Stimulated activated naive CD8-positive, alpha-beta T cell treated with anti-CD3 and anti-CD28 coated beads, Interleukin-15, amount 100 ng/mL, for 72 hours (primary cell): ENCODE measurements at places on chromosomes 16 and 17.

DNA sequence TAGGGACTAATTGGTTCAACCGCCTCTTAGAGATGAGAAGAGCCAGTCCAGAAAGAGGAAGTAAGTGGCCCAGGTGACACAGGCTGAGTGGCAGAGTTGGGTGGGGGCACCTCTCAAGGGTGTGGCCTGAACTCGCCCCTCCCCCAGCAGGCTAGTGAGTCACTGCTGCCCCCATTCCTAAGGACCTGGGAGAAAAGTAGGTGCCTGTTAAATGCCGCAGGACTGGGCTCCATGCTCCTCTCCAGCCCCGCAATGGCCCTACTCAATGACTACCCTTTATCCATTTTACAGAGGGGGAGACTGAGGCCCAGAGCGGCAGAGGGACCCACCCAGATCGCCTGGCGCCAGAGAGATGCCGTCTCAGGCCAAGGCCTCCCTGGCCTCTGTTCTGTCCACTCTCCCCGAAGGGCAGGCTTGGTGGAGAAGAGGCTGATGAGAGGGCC lies 8.1 kb downstream of the TMEM235 start:
- no peak for DNase-seq

DNA sequence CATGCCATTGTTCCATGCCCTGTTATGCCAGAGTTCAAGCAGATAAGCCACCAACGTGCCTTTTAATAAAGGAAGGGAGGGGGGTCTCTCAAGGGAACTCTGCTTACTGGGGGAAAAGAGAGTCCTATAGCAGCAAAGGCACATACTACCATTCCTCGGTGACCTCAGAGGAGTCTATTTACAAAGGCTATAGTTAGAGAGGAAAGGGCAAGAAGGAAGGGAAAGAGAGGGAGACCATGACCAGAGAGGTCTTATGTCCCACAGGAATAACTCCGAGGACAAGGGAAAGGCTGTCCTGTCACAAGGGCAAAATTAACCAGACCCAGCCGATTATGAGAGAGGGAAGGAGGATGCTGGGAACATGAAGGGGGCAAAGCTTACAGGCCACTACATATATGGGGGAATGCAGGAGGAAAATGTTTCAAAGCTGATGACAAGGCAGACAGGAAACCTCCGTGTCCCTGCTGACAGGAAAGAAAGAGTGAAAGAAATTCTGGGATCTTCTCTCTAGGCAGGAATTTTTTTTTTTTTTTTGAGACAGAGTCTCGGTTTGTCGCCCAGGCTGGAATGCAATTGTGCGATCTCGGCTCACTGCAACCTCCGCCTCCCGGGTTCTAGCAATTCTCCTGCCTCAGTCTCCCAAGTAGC lies 51.5 kb downstream of the HIC1 start:
- DNase-seq, result no peak

DNA sequence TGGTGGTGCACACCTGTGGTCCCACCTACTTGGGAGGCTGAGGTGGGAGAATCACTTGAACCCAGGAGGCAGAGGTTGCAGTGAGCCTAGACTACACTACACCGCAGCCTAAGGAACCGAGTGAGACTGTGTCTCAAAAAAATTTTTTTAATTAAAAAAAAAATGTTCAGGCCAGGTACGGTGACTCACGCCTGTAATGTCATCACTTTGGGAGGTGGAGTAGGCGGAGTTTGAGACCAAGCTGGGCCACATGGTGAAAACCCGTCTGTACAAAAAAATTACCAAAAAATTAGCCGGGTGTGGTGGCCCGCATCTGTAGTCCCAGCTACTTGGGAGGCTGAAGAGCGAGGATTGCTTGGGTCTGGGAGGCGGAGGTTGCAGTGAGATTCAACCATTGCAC lies 3.6 kb upstream of the FAM222B start:
- no peak for DNase-seq

DNA sequence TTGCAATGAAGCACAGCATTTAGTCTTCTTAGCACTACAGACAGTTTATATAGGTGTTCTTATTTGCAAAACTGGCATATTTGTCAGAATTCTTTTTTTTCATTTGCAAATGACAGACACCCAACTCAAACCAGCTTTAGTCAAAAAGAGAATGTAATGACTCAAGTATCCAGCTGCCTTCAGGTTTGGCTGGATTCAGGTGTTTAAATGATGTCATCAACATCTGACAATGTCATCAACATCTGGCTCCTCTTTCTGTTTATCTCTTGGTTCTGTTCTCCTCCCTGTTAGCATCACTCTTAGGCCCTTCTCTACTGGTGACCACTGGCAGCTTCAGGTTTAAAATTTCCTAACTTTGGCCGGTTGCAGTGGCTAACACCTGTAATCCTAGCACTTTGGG lies 18.9 kb downstream of the TMC5 start:
- no peak for DNase-seq

GRCh38 chr17:73309727-73310596 lies 1.8 kb downstream of the CDC42EP4 start:
- DNase-seq, result no peak

GRCh38 chr16:82867485-82867884 lies 240.7 kb downstream of the CDH13 start:
- DNase-seq, result no peak

- peak; percentile 49 for DNase-seq
Observed at GRCh38 chr17:28570716-28571360, 486 bp downstream of the PIGS start.

DNA sequence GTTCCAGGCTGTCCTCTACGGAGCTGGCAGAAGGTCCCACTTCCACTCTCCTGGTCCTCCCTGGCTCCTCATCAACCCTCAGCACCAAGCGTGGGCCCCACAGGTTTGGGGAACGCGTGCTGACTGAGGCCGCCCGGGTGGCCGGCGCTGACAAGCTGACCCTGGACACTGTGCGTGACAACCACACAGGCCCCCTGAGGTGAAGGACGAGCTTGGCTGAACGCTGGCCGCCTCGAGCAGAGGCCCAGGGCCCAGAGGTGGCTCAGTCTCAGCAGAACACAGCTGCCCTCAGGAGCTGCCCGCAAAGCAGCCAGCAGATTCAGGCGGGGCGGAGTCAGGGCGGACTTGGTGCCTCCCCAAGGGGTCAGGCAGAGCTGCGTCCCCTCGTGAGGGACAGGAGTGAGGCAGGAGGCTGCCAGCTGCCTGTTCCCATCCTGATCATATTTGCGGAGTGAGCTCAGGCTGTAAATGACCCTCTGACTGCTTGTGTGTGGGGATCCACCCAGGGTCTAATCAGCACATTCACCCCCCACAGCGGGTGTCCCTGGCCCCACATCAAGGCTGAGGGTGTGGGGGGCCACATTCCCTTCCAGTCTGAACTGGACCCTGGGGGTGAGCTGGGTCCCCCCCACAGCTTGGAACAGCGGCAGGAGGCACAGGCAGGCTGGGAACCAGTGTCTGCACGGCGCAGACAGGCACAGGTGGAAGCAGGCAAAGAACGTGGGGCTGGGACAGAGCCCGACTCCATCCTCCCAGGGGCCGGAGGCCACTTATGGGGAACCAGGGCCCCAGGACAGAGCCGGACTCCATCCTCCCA lies 105.1 kb upstream of the METRNL start:
- DNase-seq, result no peak

DNA sequence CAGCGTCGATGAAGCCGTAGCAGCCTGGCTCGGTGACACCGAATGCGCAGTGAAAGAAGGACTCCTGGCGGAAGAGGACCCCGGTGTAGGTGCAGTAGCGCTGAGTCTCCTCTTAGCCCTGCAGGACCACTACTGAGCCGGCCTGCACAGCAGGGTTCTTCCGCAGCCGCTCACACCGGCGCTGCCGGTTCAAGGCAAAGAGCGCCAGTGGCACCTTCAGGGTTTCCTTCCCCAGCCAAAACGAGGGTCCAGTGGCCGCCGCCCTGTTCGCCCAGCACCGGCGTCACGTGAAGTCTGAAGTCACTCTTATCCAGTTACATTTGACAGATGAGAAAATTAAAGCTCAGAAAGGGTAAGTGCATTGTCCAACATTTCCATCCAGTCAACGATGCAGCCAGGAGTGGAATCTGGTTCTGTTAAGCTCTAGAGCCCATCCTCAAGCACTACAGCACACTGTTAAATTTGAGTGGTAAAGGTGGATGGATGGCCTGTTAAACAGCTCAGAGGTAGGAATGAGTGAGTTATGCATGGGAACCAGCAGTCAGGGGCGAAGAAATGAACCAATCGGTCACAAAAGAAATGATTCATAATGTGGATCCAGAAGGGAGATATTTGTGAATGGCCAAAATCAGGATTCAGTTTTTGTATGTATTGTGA lies 50.2 kb upstream of the SMIM36 start:
- DNase-seq, result no peak

DNA sequence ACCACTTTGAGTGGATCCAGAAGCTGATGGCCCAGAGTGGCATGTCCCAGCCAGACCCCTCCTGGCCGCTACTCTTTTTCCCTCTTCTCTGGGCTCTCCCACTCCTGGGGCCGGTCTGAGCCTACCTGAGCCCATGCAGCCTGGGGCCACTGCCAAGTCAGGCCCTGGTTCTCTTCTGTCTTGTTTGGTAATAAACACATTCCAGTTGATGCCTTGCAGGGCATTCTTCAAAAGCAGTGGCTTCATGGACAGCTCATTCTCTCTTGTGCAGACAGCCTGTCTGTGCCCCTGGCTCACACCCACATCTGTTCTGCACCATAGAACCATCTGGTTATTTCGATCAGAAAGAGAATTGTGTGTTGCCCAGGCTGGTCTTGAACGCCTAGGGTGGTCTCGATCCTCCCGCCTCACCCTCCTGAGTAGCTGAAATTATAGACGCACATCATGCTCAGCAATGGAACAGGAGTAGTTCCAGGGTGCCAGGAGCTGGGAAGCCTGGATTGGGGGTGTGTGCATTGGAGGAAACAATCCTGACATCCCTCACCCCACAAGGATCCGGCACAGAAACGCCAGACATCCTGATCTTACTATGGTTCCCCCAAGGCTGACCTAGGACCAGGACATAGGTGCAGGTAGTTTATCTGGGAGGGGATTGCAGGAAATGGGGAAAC lies 4.6 kb downstream of the PRSS21 start:
- no peak for DNase-seq

DNA sequence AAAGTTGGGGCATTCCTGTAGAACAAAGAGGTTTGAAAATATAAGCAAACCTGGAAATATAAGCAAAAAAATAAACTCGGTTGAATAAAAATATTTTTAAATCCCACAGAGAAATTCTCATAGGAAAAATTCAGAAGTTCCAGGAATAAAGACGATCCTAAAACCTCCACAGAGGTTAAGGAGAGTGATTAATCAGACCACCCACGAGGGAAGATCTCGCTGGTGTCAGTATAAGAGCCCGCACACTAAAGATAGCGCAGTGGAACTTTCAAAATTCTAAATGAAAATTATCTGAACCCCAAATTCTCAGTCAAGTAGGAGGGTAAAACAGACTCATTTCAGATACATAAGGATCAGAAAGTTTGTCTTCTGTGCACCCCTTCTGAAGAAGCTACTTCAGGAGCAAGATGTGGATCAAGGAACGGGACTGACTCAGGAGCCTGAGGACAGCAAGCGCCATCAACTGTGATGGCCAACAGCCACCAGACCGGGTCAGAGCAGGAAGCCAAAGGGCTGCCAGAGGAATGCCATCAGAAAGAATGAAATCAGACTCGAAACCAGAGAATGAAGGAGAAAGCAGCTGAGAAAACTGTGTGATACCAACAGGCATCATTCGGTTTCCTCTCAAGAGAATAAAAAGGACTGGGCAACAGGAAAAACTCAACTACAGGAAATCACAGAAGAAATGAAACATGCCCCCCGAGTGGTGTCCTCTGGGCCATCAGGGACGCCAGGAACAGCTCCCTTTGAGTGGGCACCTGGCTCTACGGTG lies 66.9 kb downstream of the CYTH1 start:
- no peak for DNase-seq

- DNase-seq, result no peak
Observed at GRCh38 chr17:48270899-48271298, 159.1 kb downstream of the SKAP1 start.

DNA sequence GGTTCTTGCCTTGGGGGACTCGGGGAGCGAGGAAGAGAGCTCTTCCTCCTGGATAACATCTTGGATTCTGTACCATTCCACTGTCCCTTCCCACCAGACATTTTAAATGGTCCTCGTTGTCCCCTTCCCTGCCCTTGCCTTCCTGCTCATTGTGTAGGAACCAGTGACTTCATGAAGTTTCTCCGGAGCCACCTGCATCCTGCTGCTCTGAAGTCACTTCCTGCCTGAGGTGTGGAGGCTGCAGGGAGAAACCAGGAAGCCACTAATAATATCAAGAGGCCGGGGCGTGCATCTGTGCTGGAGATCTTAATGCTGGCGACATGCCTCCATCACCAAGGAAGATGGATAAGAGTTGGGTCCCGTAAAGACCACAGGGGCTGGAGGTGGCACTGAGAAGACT lies 6.2 kb upstream of the SLC16A13 start:
- peak; percentile 55 for DNase-seq

DNA sequence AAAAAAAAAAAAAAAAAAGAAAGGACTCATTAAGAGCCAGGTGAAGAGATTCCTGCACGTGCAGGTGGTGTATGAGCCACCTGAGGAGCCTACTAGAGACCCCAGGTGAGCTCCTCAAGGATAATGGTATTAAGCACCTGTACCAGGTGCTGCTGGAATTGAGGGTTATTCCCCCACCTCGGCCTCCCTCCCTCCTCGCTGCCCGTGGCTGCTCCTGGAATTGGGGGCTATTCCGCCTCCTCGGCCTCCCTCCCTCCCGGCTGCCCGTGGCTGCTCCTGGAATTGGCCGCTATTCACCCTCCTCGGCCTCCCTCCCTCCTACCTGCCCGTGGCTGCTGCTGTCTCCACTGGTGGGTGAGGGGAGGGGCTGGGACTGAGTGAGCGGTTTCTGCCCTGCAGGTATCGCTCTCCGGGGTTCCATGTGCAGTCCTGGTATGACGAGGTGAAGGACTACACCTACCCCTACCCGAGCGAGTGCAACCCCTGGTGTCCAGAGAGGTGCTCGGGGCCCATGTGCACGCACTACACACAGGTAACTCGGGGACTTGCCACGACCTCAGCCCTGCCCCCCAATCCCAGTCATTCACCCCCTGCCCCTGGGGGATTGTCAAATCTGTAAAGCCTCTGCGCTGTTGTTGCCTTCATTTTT lies 29.3 kb downstream of the CRISPLD2 start:
- DNase-seq, result no peak

DNA sequence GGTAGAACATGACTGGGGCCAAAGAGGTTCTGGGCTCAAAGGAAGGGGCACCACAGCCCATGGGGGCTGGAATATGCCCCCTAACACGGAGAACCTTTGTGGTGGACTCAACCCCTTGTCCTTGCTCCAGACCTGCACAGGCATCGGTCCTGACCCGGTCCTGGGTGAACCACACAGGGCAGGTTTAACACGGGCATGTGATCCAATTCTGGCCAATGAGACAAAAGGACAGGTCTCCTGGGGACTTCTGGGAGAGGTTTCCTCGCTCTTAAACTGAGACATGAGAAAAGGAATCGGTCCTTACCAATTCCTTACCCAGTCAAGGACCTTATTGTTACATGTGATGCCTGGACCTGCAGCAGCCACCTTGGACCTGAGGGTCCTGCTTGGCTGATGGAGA lies 3.7 kb downstream of the DOC2B start:
- no peak for DNase-seq
